ENCODE measurements at places on chromosomes 3 and 15.
A peak's percentile ranks its signal among the peaks of the same experiment; 100 is the strongest.

- DNase-seq = no peak
Observed at GRCh38 chr3:159825216-159825854, 163.3 kb upstream of the IL12A start.

DNA sequence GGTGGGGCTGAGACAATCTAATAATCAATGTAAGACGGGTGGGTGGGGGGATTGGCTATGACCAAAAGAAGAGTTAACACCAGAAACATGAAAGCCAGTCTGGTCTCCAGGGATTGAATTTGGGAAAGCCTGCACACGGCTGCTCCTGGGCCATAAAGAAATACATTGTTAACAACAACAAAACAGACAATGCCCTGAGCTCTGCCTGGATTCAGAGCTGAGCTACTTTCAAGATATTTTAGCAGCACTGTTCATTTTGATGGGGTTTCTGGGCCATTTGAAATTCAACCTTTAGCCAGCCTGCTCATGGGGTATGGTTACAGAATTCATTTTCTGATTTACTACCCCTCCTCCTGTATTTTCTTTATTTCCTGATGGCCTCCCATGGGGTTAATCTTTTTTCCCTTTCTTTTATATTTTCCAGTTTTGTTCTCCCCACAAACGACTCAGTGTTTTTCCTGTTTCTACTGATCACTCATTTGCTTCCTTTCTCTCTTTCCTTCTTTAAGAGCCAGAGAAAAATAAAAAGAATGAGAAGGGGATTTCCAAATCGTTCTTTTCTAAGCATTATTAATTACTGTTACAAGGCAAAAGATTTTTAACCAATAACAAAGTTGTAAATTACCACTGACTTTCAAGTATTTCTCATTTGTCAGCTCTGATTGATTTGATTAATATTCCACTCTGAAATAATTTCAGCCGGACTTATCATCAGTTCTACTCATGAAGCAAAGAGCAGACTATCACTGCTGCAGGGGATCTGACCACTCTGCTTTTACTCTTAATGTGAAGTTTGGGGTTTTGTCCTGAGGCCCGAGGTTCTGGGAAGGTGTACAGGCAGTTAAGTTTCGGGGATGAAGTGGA, 19.6 kb downstream of the NR2F2 start:
- DNase-seq = no peak

DNA sequence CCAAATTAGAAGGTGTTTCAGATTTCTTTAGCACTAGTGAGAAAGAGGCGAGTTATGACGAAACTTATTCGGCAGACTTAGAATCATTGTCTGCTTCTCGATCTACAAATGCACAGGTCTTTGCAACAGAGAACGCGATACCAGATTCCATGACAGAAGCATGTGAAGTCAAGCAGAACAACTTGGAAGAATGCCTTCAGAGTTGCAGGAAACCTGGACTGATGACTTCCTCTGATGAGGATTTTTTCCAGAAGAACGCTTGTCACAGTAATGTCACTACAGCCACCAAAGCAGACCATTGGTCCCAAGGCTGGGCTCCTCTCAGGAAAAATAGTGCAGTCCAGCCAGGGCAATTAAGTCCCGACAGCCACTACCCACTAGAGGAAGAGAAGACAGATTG, 50.6 kb downstream of the CDAN1 start:
- DNase-seq = no peak

DNA sequence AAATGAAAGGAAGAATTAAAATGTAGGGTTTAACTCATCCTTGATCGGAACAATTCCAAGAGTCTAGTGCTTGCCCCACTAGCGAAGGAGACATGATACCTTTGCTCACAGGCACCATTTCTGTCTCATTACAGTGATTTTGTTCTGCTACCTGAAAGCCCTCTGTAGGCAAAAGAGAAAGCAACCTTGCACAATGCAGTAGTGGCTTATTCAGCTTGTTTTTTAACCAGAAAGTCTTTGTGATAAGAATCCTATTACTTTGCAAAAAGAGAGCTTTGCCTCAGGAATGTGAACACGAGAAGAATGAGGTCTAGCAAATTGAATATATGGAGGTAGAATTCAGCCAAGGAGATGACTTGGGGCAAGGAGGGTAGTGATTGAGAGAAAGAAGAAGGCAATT, 684.4 kb downstream of the GRM7 start:
- DNase-seq = no peak

DNA sequence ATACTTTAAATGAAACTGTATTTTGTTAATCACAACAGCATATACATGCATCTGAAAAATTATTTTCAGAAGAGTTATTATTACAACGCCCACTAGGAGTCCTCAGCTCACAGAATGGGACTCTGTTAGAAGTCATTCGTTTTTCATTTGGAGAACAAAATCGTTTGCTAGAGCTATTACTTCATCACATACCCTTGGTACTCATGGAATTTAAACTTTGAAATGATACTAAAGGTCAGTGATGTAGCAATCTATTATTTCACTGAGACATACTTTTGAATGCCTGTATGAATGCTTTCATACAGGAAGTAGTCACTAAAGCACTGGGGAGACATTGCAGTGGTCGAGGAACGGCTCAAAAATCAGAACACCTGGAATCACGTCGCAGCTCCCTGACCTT, 198.1 kb downstream of the MBNL1 start:
- no peak for DNase-seq

GRCh38 chr3:80307844-80308243, 540.0 kb upstream of the ROBO1 start:
- peak; percentile 18 for DNase-seq

GRCh38 chr15:47711655-47712054, 5.7 kb upstream of the SEMA6D start:
- DNase-seq = no peak

DNA sequence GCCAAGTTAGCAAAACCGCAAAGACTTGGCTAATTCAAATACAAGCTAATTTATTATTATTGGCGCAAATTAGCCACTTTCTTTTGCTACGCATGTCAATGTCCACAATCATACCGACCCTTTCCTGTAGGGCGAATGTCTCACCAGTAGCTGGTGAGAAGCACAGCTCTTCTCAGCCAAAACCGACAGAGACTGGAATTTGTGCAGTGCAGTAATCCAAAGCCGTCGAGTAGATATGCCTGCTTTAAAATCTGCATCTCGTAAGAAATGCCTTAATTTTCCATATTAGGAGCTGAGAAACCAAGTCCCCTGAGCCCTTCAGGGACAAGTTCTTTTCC, 614 bp upstream of the MINDY2 start:
- DNase-seq = no peak

DNA sequence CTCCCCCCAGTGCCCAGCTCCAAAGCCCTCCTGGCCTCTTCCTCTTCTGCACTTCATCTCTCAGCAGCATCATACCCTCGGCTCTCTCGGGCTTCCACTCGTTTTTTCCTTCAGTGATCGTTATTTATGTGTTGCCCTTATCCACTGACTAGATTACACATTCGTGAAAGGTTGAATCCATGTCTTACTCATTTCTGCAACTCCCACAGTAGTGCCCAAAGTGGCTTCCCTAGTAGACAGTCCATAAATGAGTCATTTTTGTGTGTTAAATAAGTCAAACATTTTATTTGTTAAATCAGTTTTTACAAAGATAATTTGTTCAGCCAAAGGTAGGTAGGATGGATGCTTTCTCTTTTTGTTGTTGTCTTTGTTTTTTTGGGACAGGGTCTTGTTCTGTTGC, 87.4 kb downstream of the CRTC3 start:
- DNase-seq = no peak

DNA sequence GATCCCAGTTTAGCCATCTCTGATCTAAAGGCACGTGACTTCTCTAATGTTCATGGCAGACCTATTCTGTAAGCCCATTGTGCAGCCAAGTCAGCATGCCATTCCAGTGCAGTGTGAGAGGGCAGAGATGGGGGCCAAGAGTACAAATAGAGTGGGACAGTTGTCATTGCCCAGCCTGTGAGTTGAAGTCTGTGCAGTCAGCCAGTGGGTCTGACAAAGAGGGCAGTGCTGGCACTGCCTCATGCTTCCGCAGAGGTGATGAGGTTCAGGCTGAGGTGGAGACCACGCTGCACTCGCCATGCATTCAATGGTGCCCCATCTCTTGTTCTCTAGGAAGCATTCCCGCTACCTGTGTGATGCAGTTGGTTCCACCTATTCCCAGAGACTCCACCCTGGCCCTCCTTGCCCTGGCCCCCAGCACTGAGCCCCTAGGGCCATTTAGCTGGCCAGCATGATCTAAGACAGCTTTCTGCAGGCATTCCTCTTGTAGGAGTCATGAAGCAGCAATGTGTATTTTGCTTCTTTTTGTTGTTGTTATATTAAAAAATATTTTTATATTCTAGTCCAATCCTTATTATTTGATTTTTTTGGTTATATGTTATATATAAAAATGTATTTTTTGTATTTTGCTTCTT, 3.7 kb downstream of the MRAS start:
- no peak for DNase-seq

- no peak for DNase-seq
Observed at GRCh38 chr3:193372783-193373182, 5.8 kb downstream of the ATP13A5 start.

DNA sequence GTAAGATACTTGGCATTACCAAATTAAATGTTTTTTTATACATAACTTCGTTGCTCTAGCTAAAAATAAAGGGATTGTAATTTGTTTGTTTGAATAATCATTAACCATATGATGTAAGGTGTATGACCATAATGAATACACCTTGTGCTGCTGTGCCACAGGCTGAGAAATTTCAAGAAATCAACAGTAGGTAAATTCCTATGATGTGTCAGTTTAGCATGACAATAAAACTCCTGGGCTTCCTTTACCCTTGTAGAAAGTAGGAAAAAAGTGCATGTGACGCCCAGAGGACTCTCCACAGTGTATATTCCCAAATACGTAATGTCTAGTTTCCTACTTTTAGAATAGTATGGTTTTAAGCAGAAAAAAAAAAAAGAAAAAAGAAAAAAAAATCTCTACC, 208.1 kb downstream of the SATB1 start:
- DNase-seq = no peak

GRCh38 chr15:82882273-82882928, 70.1 kb downstream of the HOMER2 start:
- no peak for DNase-seq

- DNase-seq = peak; percentile 70
Observed at GRCh38 chr3:20023623-20024405, 11.8 kb upstream of the PP2D1 start.

GRCh38 chr3:5698851-5699250, 511.3 kb downstream of the EDEM1 start:
- DNase-seq = no peak

GRCh38 chr3:126939338-126939718, 43.6 kb upstream of the PLXNA1 start:
- DNase-seq = no peak

- DNase-seq = no peak
Observed at GRCh38 chr15:80367661-80368060, 36.5 kb upstream of the ARNT2 start.

GRCh38 chr3:21642433-21642832, 108.6 kb downstream of the ZNF385D start:
- DNase-seq = no peak

GRCh38 chr15:51097553-51098330, 3.0 kb upstream of the TNFAIP8L3 start:
- no peak for DNase-seq

DNA sequence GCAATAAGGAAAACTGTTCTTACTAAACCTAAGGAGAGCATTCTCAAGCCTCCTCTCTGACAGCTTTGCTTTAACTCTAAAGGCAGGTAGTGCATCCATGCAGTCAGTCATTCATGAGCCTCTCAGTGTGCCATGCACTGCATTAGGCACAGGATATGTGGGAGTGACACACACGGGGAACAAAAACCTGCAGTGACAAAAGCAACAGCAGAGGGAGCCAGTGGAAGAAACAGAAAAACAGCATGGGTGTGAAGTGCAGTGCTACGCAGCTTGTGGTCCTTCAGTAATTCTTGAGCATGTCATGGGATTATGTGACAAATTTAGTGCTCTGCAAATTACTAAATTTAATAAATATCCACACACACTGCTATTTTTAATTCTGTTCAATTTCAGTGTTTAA, 230.7 kb downstream of the BBX start:
- no peak for DNase-seq

DNA sequence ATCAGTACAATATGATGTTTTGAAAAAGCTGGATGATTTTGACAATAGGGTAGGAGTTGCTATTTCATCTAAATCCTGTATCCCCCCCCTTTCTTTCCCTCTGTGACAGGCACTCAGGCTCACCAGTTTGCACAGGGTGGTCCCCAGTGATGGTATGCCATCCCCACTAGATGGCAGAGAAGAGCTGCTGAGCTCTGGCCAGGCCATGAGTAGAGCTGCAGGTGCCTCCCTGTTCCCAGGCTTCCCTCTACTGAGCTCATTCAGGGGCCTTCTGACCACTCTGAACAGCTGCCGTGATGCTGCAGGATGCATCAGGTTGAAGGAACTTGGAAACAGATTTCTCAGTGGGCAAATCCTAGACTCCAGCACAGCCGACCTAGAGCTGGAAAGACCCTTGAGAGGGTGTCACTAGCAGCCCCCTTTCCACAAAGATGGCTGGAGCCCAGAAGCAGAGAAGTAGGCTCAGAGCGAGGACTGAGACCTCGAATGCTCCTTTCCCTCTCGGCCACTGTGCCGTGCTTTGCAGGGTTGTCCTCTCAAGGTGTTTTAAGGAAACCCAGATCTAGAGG, 45.1 kb downstream of the EFCAB12 start:
- DNase-seq = peak; percentile 52

- no peak for DNase-seq
Observed at GRCh38 chr3:27638594-27638993, 83.5 kb downstream of the EOMES start.

All from Right ventricle myocardium inferior (tissue), 1 donor.